Activated T-helper 17 cell treated with anti-CD3 and anti-CD28 coated beads, Interleukin-2, amount 50 U/mL, for 72 hours (primary cell): ENCODE measurements at places on chromosomes 7 and 10. TPM values are rescaled to one million over a fixed set of nuclear protein-coding genes. Genes with fewer than 3 reads are reported as not detected.
A peak's percentile ranks its signal among the peaks of the same experiment; 100 is the strongest.

BZW2 gene
- total RNA-seq: 94.2 TPM

DGKB gene
- not detected for total RNA-seq

CCDC172 gene
- not detected for total RNA-seq

FOXI2 gene
- total RNA-seq: not detected

APBB1IP gene
- 50.4 TPM for total RNA-seq

ZNF467 gene
- 0.42 TPM for total RNA-seq

UBN2 gene
- total RNA-seq: 16.2 TPM

LDB3 gene
- 0.11 TPM for total RNA-seq

POU6F2 gene
- total RNA-seq: 0.22 TPM

TMEM213 gene
- total RNA-seq: not detected

IFIT1B gene
- total RNA-seq: not detected

CLRN3 gene
- not detected for total RNA-seq

RADIL gene
- 0.56 TPM for total RNA-seq

OR2A5 gene
- not detected for total RNA-seq

DNA sequence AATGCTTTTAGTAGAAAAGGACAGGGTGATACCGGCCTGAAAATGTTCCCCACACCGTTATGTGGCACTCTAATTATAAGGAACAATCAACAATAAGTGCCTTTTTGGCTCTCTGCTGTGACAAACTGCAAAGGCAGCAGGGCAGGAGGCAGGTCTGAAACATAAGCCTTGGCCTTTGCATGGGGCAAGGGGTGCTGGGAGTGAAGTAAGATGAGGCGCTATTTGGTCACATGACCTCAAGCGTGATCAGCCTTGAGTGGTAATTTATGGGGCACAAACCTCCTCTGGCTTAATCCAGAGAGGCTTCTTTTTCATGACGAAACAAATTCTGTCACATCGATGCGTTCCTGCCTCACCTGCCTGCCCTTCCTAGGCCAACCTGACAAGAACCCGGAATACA lies 202.7 kb downstream of the TAX1BP1 start:
- no peak for ATAC-seq

- no peak for ATAC-seq
Measured at GRCh38 chr10:64075604-64076003, 554.4 kb downstream of the REEP3 start.

GRCh38 chr7:135117096-135117495 lies 30.8 kb upstream of the TMEM140 start:
- ATAC-seq: no peak

- ATAC-seq: no peak
Measured at GRCh38 chr7:151045967-151046366, 2.4 kb upstream of the ASIC3 start.

DNA sequence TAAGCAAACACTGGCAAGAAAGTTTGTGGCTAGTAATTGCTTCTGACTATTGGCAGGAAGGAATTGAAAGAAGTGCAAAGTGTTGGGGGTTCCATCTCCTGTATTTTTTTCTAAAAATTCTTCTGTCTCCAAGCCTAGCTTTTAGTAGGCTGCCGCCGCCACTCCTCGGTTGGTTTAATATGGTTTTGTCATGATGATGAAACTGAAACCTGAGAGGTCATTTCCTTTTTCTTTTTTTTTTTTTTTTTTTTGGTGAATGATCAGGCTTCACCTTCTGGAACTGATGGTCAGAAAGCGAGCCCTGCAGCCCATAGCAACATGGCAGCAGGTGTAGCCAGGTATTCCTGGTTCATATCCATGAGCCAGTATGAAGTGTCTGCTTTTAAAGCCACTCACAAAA lies 75.3 kb upstream of the AGBL3 start:
- ATAC-seq: no peak

GRCh38 chr7:27064159-27064558 lies 31.6 kb downstream of the HOXA1 start:
- ATAC-seq: no peak

DNA sequence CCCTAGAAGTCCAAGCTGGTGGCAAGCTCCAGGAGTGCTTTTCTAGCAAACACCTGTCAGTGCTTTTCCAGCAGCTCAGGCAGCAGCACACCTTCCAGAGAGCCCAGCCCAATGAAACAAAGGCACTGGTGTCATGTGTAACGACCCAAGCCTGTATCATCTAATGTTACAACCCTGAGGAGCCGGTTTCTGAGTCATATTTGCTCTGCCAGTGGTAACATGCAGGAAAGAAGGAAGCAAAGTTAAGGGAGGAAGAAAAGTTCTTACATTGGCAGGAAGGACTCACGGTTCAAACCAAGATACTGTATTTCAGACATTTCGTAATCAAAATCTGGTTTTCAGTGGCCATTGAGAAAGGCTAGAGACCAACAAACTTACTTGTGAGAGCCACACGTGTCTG lies at the start of gene ANKRD22:
ANKRD22 (minus strand) TSS at position 139 of the 400 bp plus-strand sequence. CDS start 237 bp downstream, outside the sequence.
- ATAC-seq: no peak

GRCh38 chr7:28986028-28986764 lies 28.1 kb upstream of the TRIL start:
- ATAC-seq: no peak

DNA sequence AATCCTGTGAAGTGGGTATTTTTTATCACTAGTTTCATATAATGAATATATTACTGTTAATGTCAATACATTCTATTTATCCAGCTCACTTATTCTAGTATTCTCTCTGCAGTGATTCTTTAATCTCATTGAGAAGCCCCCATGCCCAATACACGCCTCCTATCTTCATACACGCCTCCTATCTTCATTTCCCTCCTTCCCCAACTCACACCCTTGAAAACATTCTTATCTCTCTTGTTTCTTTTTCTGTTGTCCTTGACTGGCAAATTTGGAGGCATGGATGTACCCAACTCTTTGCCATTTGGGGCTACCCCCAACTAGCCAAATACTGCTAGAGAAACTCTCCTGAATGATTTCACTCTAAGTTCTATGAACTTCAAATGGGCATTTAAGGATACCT lies 40.5 kb downstream of the ST8SIA6 start:
- ATAC-seq: no peak

DNA sequence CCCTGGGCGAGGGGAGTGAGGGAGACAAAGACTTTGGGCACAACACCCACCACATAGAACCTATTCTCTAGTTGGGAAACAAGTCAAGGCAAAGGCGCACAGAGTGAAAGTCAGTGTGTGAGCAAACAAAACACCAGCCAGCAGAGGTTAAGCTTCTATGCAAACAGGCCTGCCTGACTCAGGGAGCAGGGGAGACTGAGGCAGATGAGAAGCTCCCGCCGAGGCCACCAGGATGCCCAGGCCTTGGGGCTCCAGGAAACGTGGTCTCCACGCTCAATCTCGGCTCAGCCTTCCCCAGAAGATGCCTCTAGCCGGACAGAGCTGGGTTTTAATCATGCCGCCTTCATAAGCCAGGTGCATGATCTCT lies 74.1 kb upstream of the KCNMA1 start:
- peak; percentile 2 for ATAC-seq

GRCh38 chr10:78474743-78475142 lies 441.1 kb downstream of the RPS24 start:
- ATAC-seq: no peak

DNA sequence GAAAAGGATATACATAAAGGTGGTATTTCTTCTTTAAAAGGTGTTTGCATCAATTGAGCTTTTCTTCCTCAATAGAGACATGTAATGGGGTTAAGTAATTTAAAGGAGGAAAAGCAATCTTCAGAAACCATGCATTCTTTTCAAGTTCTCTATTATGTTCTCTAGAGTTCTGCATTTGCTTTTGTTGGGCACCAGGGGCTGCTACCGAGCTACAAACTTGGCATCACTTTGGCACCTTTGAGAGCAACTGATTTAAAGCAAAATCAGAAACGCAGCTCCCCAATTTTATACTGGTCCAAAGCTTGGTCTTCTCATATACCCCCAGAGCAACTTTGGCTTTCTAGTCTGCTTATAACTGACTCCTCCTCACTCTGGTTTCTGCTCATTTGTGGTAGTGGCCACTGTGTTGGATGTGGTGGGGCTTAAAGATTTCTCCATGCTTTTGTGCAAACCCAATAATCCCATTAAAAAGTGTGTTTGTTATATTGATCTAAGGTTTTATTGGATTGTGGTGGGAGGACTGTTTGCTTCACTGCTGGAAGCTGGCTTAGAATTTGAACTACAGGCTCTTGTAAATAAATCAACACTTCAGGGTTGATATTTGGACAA lies 712.1 kb downstream of the PHTF2 start:
- no peak for ATAC-seq

- no peak for ATAC-seq
Measured at GRCh38 chr7:105178177-105178576, 164.2 kb downstream of the KMT2E start.

GRCh38 chr10:7343040-7343439 lies 67.8 kb downstream of the SFMBT2 start:
- ATAC-seq: no peak

DNA sequence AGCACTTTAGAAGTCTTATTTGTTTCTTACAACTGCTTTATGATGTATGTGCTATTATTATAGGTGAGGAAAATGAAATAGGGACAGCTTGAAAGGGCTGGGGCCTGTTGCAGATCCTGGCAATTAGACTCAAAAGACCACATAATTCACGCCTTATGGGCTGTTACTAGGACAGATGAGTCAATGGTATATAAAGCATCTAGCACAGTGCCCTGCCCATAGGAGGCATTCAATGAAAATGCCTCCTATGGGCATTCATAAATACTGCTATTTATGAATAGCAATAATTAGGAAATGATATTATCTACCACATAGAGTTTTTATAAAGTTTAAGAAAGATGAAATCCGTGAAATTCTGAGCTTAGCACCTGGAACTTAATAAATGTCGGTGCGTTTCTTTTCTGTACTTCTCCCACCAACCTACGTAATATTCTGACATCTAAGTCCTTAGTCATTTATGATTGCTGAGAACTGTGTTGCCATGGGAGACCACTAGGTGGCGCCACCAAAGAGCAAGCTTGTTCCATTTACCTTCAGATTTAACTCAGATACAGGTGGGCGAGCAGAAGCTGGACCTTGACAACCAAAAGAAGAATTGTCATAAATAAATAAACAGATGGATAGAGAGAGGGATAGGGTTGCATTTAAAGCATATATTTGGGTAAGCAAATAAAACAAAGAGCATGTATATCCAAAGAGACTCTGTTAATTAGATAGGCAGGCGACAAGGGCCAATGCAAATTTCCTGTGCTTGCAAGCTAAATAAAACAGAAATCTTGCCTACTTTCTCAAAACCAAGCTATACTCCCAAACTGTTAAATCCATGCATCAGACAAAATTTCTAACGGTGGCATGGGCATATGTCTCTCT lies 699.9 kb downstream of the INHBA start:
- no peak for ATAC-seq

DNA sequence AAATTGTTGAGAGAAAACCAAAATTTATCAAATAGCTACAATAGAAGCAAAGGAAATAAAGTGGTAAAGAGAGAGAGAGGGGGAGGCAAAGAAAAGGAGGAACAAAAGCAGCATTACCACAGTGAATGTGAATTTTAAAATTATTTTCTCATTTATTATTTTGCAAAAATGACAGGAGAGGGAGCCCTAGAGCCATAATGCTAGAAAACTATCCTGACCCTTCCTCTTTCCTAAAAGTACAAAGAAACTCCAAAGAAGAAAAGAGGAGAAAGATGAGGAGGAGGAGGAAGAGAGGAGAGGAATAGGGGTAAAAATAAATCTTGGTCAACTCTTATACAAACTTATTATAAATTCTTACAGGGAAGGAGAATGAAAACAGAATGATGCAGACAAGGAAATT lies 921.5 kb downstream of the NRG3 start:
- ATAC-seq: no peak

DNA sequence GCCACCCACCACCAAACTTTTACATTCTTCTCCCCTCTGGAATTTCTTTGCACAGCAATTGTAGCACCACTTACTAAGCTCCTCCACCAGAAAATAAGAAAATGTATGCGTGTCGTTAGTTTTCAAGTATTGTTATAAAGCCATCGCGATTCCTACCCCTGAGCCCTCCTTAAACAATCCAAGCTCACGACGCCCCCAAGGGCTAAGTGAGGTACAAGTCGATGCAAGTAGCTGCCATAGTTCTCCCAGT lies 1.3 kb downstream of the FRAT2 start:
- ATAC-seq: no peak

- no peak for ATAC-seq
Measured at GRCh38 chr7:117896339-117896738, 23.1 kb upstream of the CTTNBP2 start.

GRCh38 chr7:16744518-16745250 lies 8.9 kb upstream of the TSPAN13 start:
- ATAC-seq: no peak

DNA sequence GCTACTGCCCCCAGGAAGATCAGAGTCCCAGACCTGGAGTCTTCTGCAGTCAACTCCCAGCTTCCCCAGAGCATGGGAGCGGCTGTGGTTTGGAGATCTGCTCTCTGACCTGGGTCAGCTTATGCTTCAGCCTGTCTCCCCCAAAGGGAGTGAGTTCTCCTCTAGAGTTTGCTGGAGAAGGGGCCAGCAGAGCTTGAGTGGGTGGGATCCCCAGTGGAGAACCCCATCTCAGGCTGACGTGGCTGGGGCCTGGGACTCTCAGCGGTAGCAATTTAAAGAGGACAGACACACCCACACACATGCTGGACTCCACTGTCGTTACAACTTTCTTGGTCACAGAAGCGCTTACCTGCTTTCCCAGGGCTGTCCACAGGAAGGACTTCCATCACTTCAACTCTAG lies 6.3 kb downstream of the UNC5B start:
- no peak for ATAC-seq

GRCh38 chr10:48774416-48775205 lies 89.9 kb downstream of the WDFY4 start:
- ATAC-seq: no peak

GRCh38 chr7:2621948-2622640 lies 9.7 kb upstream of the TTYH3 start:
- no peak for ATAC-seq

GRCh38 chr10:57959318-57960006 lies 308.2 kb downstream of the IPMK start:
- no peak for ATAC-seq

DNA sequence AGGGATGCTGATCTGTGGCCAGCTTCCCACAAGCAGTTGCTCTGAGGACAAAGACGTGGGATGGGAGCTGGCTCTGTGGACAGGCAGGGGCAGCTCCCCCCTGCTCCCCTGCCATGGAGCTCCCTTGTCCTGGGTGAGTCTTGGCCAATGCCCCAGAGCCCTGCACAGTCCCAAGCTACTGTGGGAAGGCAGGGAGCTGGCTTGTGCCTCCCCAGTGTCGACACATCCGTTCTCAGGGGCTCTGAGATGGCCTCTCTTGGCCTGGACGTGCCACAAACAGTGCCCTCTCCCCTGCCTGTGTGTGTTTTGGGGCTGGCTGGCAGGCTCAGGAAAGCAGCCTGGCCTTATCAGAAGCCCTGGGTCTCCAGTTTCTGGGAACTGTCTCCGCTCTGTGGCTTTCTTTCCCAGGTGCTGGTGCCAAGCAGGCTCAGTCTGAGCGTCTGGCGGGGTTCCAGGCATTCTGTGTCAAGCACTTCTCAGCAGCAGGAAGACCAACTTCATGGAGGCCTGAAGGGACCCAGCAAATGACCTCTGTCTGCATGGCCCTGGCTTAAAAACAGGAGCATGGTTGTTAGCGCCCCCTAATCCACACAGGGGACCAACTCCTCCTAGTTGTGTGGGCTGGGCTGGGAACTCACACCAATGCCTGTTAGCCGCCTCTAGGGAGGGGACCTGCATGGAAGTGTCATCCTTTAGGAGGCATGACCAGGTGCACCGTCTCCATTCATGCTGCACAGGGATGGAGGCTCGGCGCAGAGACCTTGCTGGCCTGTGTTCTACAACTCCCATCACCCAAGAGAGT lies 375.2 kb downstream of the RPS24 start:
- no peak for ATAC-seq

GRCh38 chr7:116447436-116447835 lies 52.1 kb upstream of the CAV2 start:
- ATAC-seq: no peak

GRCh38 chr10:33882996-33883395 lies 548.5 kb upstream of the NRP1 start:
- ATAC-seq: no peak
